Activated T-cell treated with anti-CD3 and anti-CD28 coated beads, Interleukin-2, amount 50 U/mL, for 72 hours (primary cell): ENCODE measurements at places on chromosomes 3 and 15. TPM values are rescaled to one million over a fixed set of nuclear protein-coding genes. Genes with fewer than 3 reads are reported as not detected.

The PPM1L gene
- 6.4 TPM for total RNA-seq

The CEP19 gene
- 5.9 TPM for total RNA-seq

GRCh38 chr15:98866511-98866910 lies 141.1 kb downstream of the PGPEP1L start:
- no peak for DNase-seq

DNA sequence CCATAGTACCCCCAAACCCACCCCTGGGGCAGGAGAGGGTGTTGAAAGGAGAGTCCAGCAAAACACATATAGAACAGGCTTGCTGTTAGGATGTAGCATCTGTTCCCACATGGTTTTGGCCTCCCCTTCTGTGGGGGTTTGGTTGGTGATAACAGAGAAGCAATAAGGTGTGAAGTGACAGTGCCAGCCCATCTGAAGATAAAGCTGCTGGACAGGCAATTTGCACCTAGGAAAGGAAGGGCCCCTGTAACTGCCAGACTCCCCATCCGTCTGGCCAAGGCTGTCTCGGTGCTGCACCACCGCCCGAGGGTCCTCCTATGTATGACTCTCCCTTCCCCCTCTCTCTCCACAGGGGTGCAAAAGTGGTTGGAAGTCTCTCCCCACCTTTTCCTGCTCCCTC lies 94.5 kb upstream of the OXTR start:
- no peak for DNase-seq

GRCh38 chr3:105747060-105747541 lies 121.7 kb downstream of the CBLB start:
- DNase-seq: no peak

- DNase-seq: no peak
Measured at GRCh38 chr3:72288955-72289691, 504.2 kb upstream of the PROK2 start.

GRCh38 chr15:23384371-23384770 lies 29.8 kb downstream of the GOLGA8S start:
- DNase-seq: no peak

- no peak for DNase-seq
Measured at GRCh38 chr15:93028632-93029213, 60.3 kb downstream of the RGMA start.
